Type B pancreatic cell (in vitro differentiated cells): ENCODE measurements at places on chromosomes 11 and 22. TPM values are rescaled to one million over a fixed set of nuclear protein-coding genes. Genes with fewer than 3 reads are reported as not detected.

The PKNOX2 gene
- 0.95 and 15.3 TPM in 2 replicates for total RNA-seq

The TEX12 gene
- total RNA-seq, result not detected in 2 replicates

The PLEKHB1 gene
- total RNA-seq, result 15.7 and 16.5 TPM in 2 replicates

The ROBO4 gene
- total RNA-seq, result not detected in 2 replicates

The NXPE4 gene
- not detected in 2 replicates for total RNA-seq

The MPST gene
- 56.6 and 71.3 TPM in 2 replicates for total RNA-seq

The CTR9 gene
- total RNA-seq, result 35.6 and 44.0 TPM in 2 replicates

The CENPM gene
- 12.2 and 29.4 TPM in 2 replicates for total RNA-seq

The PHOX2A gene
- 2.8 and 3.0 TPM in 2 replicates for total RNA-seq

The APOBEC3B gene
- total RNA-seq, result 6.7 and 7.1 TPM in 2 replicates

The SLC5A12 gene
- total RNA-seq, result 1.3 and 4.8 TPM in 2 replicates

The PAMR1 gene
- 2.5 and 14.2 TPM in 2 replicates for total RNA-seq
